ENCODE measurements at places on chromosomes 2 and 18.

GRCh38 chr2:152036611-152037469, 62.0 kb downstream of the CACNB4 start:
- DNase-seq: peak; percentile 88

DNA sequence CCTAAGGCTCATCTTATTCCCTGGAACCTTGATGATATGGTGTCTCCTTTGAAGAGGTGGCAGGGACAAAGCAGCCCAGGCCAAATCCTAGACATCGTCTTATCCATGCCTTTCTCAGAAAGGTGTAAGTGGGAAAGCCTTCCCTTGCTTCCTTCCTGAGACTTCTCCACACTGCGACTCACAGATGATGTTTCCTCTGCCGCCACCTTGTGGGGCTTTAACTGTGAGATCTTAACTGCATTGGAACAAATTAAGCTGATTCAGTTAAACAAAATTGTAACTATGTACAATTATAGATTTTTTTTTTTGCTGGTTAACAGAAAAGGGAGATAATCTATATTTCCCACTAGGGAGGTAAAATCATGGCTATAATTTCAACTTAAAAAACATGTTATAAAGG, 10.0 kb upstream of the GCA start:
- DNase-seq: peak; percentile 61

- no peak for DNase-seq
These were observed 111.4 kb upstream of the TEX51 start for GRCh38 chr2:126787289-126787688.

GRCh38 chr2:238290715-238291549, 2.5 kb upstream of the PER2 start:
- peak; percentile 58 for DNase-seq

DNA sequence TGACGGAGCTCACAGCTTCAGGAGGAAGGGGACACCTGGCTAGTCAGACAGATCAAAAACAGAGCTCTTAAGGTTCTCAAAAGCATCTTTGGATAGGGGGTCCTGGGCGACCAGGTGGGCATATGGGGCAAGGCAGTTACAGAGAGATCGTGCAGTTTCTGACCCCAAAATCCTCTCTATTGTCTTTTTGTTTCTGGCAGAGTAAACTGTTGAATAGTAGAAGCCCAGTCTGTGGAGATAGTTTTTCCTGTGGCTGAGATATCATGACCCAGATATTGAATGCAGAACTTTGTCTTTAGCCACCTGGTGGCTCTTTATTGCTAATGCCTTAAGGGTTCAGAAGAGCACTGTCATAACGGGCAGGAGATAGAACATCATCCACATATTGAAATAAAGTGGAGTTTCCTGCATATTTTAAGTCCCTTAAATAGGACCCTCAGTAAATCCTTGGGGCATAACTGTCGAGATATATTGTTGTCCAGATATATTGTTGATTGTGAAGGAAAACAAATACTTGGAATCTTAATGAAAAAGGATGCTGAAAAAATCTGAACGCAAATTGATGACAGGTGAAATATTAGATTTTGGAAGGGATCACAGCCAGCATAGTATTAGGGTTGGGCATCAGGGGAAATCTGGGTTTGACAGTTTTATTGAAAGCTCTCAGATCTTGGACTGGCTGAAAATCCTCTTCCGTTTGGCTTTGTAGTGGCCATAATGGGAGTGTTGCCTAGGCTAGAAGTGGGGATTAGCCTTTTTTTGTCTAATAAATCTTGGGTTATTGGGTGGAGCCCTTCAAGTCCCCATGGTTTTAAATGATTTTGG, 14.1 kb upstream of the ZDBF2 start:
- DNase-seq: peak; percentile 87

- DNase-seq: no peak
These were observed 156.1 kb upstream of the VRK2 start for GRCh38 chr2:57890464-57890863.

DNA sequence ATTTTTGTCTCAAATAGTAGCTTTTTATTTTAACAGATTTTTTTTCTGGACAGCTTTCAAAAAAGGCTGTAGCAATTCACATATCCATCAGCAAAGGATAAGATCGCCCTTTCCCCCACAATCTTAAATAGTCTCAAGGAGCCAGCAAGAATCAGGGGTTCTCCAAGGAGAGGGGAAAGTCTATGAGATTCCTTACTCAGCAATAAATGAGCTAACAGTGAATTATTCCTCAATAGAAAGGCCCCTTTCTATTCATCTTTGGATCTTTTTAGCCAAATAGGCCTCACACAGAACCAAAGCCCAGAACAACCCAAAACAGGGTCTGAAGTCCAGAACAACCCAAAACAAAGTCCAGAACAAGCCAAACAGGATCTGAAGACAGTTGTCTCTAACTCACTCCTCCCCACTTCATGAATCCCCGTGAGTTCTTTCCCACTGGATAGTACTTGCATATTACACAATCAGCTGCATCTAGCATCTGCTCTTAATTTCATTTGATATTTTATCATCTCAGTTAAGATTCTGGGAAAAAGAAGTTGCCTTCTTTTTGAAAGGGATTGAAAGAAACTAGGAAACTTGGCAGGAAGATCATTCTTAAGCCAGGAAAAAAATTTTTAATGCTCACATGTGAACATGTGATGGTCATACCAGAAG, 3.4 kb upstream of the DHRS9 start:
- no peak for DNase-seq

Data from hematopoietic multipotent progenitor cell treated with erythropoietin and hydrocortisone succinate and interleukin-3 and kit ligand, for 6 days (in vitro differentiated cells).